ENCODE measurements at places on chromosomes 3 and 15.
A peak's percentile ranks its signal among the peaks of the same experiment; 100 is the strongest.

DNA sequence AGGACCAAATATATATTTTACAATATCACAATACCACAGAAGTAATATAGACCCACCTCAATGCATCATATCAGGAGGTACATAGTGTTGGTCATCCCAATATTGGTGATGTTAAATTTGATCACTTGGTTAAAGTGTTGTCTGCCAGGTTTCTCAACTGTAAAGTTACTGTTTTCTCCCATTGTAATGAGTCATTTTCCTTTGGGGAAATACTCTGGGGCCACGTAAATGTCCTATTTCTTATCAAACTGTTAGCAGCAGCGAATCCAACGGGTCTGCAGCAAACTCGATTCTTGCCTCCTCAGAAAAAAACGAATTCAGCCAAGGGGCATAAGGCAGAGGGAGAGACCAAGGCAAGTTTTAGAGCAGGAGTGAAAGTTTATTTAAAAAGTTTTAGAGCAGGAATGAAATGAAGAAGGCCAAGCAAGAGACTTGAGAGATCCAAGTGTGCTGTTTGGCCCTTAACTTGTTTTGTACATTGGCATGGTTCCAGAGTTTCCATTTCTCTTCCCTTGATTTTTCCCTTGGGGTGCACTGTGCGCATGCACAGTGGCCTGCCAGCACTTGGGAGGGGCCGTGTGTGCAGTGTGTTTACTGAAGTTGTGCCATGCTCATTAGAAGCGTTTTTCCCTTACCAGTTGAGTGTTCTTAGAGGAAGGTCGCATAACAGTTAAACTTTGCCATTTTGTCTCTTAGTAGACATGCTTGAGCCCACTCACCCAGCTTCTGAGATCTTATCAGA lies 512.5 kb downstream of the AGBL1 start:
- DNase-seq: no peak
- no peaks in the 10 kb centered on the region for H3K36me3 ChIP-seq
- H3K4me3 ChIP-seq: no peak overlapping the region
- no peaks in the 10 kb centered on the region for H3K27me3 ChIP-seq

DNA sequence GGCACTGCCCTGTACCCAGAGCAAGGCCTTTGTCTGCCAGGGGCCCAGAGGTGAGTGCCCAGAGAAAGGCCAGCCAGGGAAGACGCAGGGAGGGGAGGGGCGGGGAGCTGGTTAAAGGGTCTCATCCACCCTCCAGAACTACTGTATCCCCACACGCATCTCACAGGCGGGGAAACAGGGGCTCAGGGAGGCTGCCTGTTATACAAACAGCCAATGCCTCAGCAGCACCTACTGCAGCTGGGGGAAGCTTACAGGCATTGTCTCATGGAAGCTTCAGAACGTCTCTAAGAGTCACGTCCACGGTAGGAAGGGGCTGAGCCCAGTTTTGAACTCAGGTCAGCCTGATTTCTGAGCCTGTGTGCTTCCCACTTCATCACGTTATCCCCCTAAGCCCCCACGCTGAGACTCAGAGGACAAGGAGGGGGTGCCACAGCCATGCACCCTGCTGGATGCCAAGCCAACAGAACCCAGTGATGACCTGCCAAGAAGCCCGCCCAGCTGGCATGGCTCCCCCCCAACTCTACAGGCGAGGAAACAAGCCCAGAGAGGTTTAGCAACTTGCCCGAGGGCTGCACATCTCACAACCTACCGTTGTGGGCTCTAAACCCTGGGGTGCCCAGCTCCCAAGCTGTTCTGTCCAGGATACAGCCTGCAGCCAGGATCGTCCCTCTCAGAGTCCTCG lies 54.5 kb downstream of the IQSEC1 start:
- peaks cover 44% of the 10 kb centered on the region for H3K4me1 ChIP-seq
- H3K27ac ChIP-seq: peak overlapping the region; percentile 17
- H3K27me3 ChIP-seq: no peaks in the 10 kb centered on the region
- H3K4me3 ChIP-seq: peak overlapping the region; percentile 50
- DNase-seq: no peak

- H3K27me3 ChIP-seq: no peaks in the 10 kb centered on the region
- peak overlapping the region; percentile 100 for H3K27ac ChIP-seq
- no peak for DNase-seq
- H3K36me3 ChIP-seq: peaks cover 34% of the 10 kb centered on the region
- peaks cover 61% of the 10 kb centered on the region for H3K4me1 ChIP-seq
- H3K4me3 ChIP-seq: peak overlapping the region; percentile 94
Measured at GRCh38 chr3:52277972-52278509, 408 bp downstream of the WDR82 start.

GRCh38 chr15:88512601-88513000 lies 33.9 kb downstream of the DET1 start:
- no peak overlapping the region for H3K4me3 ChIP-seq
- no peaks in the 10 kb centered on the region for H3K4me1 ChIP-seq
- H3K36me3 ChIP-seq: peaks cover 70% of the 10 kb centered on the region
- H3K27me3 ChIP-seq: no peaks in the 10 kb centered on the region
- DNase-seq: no peak

DNA sequence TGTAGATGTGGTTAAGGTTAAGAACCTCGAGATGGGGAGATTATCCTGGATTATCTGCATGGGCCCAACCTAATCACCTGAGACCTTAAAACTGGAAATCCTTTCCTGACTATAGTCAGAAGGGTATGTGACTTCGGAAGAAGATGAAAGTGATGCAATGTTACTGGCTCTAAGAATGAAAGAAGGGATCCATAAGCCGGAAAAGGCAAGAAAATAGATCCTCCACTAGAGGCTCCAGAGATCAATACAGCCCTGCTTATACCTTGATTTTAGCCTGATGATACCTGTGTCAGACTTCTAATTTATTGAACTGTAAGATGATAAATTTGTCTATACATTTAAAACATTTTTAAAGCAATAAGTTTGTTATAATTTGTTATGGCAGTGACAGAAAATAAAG lies 21.5 kb upstream of the GASK1A start:
- H3K27ac ChIP-seq: no peak overlapping the region
- H3K27me3 ChIP-seq: no peaks in the 10 kb centered on the region
- peaks cover 6% of the 10 kb centered on the region for H3K4me1 ChIP-seq
- H3K4me3 ChIP-seq: no peak overlapping the region

Measured in esophagus squamous epithelium (tissue), 5 donors.